ENCODE measurements at places on chromosomes 5 and 9.
A peak's percentile ranks its signal among the peaks of the same experiment; 100 is the strongest.

- no peak for DNase-seq
Observed at GRCh38 chr5:40736103-40736875, 19.5 kb downstream of the TTC33 start.

- no peak for DNase-seq
Observed at GRCh38 chr5:135456238-135457099, 4.3 kb upstream of the TIFAB start.

- no peak for DNase-seq
Observed at GRCh38 chr5:5246736-5247135, 106.6 kb downstream of the ADAMTS16 start.

DNA sequence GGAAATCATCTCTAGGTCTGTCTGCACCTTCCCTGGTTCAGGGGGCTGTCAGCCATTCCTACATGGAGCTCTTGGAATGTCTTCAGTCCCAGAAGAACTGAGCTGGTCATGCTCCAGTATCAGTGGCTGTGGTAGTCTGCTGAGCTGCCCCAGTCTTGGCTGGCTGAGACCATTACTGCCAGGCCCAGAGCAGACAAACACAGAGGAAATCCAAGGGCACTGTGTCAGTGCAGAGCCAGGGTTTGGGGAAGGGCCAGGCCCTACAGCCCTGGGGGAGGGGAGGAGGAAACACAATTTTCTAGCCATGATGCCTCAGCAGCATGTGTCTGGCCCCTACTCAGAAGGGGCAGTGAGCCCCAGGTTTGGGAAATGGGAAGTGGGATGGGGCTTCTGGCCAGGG is 58.4 kb downstream of the ARHGEF37 start:
- no peak for DNase-seq

- no peak for DNase-seq
Observed at GRCh38 chr5:170538696-170539586, 35.1 kb downstream of the KCNIP1 start.

- DNase-seq, result no peak
Observed at GRCh38 chr9:131290036-131290766, 678 bp downstream of the PLPP7 start.

DNA sequence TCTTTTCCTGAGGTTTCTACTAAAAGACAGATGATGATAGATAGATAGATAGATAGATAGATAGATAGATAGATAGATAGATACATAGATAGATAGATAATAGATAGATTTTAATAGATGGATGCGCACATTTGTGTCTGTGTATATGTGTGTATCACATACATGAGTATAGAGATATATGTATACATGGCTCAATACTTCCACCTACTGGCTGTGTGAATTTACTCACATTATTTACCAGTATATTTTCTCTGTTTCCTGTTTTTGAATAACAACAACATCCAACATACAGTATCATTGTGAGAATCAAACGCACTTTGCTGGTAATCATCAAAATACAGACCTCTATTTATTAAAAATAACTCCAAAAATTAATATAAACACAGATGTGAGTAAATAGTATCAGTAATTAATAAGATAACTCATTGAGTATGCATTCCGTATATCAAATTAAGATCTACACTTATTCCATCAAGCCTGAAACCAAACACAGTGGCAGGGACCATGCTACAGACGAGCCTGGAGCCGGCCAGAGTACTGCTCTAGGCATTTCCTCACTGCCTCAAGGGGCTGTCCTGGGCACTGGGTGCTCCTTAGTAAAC is 338.0 kb downstream of the SEMA5A start:
- no peak for DNase-seq

DNA sequence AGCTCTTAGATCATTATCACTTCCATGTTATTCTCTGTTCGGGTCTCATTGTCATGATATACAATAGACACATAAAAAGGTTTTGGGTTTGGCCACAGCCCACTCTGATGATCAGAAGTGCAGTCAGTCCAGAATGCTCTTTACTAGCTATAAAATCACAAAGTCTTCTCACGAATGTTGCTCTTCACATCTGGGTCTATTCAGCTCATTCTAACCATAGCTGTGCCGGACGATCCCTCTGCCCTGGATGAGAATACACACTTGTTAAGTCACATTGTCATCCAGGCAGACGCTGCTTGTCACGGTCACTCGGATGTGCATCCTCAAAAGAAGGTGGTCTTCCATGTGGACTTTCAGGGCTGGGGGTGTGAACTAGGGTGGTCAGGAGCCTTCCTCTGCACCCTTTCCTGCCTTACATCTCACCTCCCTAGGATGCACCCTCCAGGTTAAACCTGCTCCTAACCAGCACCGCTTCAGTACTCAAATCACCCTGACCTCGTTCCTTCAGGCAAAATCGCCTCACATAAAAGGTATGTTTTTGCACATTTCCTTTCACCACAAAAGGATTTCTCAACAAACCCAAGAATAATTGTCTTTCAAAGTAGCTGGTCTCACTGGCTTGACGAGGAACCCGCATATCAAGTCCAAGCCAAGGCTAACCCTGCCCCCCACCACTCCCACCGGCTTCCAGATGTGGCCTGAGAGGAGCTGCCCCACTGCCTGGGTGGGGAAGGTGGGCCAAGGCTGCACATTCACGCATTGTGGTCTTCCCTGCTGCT is 21.9 kb downstream of the ANKH start:
- no peak for DNase-seq

DNA sequence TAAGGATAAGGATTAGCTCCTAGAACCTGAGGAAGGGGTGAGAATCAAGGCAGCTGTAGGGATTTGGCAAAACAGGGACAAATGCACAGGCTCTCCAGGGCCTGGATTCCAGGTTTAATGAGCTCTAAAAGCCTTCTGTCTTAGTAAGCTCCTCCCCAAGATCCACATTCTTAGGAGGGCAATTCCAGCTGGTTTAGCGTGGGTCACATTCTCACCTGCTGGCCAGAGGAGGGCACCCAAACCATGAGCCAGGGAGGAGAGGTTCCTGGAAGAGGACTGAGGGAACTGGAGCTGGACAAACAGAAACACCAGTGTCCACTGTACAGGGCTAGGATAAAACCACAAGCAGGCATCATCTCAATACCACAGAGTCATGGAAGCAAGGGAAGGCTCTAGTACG is 480.0 kb downstream of the CCDC171 start:
- DNase-seq, result no peak

DNA sequence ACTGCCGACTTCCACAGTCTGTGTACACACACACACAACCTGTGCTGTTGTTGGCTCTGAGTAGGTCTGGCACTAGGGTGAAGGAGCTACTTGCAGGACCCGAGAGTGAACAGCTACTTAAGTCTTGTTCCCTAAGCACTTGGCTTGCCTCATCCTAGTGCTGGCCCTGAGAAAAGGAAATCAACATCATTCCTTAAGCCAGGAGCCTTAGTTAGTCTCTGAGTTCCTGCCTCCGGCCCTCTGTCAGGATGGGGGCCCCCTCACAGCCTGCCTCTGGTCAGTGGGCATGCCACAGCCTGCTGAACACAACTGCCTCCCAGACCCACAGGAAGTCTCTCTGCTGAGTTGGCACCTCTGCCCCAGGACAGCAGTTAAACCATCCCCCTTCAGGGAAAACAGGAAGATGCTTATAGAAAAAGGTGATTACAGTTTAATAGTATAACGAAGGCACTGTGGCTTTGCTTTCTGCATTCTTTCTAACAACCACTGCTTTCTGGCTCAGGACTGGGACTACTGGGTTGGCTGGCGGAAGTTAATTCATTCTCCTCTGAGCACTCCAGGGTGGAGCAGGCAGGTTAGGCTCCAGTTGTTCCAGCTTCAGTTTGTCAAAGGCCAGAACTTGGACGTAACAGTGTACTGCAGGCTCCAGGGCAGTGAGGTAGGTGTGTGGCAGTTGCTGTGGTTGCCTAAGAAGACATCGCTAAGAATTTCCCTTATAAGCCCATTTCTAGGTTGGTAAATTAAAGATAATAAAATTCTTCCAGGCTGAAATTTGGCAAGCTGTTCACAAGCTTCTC is 2.8 kb downstream of the MAMDC2 start:
- no peak for DNase-seq

DNA sequence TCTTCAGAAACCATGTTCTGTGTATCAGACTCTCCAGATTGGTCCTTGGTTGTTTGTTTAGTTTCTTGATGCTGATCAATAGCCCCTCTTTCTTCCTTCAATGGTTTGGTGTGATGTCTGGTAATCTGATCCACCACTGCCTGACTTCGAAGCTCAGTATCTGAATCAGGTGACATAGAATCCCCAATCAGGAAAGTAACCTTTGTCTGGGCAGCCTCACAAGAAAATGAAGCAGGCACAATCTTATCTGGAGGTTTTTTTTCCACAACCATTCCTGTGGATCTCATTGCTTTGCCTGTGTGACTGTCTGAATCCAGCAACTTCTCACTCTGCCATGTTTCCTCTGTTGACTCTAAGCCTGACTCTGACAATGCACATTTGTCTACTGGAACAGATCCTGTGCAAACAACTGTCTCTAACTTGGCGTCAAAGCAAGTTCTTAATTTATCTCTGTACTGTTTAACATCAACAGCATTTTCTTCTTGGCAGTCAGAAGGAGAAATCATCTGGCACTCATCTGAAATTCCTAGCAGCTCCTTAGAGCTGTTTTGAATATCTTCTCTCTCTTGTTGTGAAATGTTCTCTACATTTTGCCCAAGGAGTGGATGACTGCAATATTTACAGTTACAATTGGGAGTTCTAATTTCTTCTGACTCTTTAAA is 37.1 kb upstream of the RAPGEF6 start:
- no peak for DNase-seq

DNA sequence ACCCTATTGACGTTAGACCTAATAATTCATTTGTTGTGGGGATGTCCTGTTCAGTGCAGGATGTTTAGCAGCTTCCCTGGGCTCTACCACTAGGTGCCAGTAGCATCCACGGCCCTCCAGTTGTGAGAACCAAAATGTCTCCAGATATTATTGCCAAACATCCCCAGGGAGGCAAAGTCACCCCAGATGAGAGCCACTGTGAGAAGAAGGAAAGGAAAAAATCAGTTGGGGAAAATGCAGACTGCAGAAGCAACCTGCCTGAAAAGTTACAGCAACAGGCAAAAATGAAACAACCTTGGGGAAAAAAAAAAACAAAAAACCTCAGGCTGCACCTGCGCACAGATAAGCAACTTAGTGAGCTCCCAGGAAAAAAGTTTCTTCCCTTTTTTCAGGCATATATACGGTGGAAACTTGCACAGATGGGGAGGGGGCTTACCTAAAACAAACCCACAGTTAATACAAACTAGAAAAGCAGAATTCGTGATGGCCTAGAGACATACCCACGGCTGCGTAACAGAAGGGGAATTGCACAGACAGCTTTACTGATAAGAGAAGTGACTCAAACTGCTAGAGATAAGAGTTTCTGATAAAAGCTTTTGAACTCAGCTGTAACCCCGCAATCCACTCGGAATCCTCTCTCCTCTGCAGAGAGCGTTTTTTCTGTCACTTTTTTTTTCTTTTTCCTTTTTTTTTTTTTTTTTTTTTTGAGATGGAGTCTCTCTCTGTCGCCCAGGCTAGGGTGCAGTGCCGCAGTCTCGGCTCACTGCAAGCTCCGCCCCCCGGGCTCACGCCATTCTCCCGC is 29.8 kb upstream of the FBP1 start:
- DNase-seq, result peak; percentile 24

GRCh38 chr9:129164246-129164930 is 13.7 kb downstream of the IER5L start:
- DNase-seq, result no peak

- no peak for DNase-seq
Observed at GRCh38 chr5:175878544-175879438, 7.4 kb downstream of the CPLX2 start.

- DNase-seq, result no peak
Observed at GRCh38 chr5:81068635-81069034, 108.5 kb downstream of the RASGRF2 start.

GRCh38 chr9:88174324-88174723 is 36.0 kb upstream of the SPATA31C2 start:
- no peak for DNase-seq

DNA sequence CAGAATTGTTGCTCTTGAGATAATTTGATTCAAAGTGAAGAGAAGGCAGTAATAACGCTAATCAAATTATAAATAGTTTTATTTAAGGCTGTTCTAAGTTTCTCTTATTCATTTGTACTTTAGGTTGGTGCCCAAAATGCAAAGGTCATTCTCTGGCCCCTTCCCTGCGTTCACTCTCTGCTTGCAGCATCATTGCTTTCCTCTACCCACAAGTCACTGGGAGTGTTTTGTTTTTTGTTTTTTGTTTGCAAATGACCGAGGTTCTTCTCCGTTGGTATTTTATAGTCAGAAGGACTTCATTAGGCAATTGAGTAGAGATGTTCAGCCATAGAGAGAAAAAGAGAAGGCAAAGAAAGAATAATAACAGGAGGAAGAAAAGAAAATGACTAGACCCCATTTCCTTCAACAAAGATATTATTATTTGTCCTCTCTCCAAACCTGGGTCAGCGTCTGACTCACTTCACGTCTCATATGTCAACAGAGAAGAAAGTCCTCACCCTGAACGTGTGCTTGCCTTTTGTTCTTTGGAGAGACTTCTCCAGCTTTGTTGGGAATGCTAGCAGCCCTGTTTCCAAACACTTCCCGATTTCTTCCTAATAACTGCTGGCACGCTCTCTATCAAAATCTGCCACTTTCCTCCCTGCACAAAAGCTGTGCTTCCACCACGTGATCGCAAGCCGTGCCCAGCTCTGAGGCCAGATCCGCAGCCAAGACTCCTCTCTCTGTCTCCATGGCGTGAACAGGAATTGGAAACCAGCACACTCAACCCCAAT is 119.8 kb downstream of the EBF1 start:
- no peak for DNase-seq

- no peak for DNase-seq
Observed at GRCh38 chr9:93598647-93599241, 22.4 kb downstream of the PHF2 start.

Measured in activated T-helper 1 cell treated with Interleukin-2 at 50 U/mL for 16 hours (primary cell).